Nucleus accumbens (tissue), 56 donors: ENCODE measurements at places on chromosomes 13 and 19.

- peak; percentile 57 for DNase-seq
These were observed at the start of gene PNMA8B for GRCh38 chr19:46495786-46496099. Gene PNMA8B (minus strand): TSS chr19:46495867. CDS start chr19:46495465, 402 bp downstream.

DNA sequence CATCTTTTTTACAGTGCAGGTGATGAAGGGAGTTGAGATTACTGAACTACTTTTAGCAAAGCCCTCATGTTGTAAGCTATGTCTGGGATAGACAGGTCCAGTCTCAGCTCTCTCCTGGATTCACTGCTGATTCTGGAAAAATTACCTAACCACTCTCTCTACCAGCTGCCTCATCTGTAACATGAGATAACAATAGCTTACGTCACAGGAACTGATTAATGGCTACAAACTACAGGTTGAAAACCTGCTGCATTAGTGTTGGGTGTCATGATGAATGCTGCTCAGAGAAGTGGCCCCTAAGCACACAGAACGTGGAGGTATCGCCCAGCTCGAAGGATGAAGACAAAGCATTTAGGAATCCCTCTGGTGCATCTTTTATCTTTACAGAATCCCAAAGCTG lies 277.8 kb downstream of the ABCC4 start:
- no peak for DNase-seq

DNA sequence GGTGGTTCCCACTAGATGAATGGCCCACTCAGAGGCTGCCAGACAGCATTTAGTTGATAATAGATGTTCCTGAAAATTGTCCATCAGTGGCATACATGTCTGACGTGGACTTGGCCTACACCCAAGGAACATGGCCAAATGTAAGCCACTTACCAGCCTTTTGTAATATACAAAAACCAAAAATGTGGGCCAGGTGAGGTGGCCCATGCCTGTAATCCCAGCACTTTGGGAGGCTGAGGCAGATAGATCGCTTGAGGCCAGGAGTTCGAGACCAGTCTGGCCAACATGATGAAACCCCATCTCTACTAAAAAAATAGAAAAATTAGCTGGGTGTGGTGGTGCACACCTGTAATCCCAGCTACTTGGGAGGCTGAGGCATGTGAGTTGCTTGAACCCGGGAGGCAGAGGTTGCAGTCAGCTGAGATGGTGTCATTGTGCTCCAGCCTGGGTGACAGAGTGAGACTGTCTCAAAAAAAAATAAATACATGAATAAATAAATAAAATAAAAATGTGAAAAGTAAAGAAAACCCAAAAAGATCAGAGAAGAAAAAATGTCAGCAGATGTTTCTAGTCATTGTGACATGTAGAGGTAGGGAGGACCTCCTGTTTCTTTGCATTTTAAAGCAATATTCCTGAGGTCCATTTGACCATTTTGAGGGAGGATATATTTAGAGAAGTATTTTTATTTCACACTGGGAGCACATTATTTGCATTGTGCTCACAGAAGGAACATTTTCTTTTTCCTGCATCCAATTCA lies 7.1 kb upstream of the WTIP start:
- DNase-seq = no peak

DNA sequence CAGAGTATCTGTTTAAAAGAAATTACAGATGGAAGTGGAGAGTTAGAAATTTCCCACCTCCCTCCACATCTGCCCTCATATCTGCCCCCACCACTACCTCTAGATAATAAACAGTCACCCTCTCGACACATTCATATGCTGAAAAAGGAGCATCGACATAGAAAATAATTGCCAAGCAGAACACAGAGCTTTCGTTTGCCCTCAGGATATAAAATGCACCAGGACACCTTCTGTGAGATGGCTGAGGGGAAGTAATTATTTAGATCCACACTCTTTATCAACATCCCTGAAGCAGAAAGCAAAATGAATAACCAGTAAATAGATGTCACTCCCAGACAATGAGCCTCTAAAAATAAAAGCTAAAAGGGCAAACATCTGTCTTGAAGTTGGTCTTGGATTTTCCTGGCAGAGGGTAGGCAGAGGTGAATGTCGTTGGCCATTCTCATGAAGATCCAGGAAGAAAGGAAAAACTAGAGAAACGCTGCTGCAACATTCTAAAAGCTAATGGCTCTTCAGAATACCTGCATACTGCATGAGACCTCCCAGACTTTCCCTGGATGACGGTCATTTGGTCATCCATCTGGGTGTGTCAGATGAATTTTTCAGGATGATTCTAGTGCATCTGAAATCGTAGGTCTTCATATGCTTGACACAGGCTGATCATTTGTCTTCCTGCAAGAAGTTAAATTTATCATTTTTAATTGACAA lies 527.5 kb downstream of the RFC3 start:
- DNase-seq = no peak

- DNase-seq = no peak
These were observed 18.7 kb upstream of the SPRYD7 start for GRCh38 chr13:49954674-49955455.

DNA sequence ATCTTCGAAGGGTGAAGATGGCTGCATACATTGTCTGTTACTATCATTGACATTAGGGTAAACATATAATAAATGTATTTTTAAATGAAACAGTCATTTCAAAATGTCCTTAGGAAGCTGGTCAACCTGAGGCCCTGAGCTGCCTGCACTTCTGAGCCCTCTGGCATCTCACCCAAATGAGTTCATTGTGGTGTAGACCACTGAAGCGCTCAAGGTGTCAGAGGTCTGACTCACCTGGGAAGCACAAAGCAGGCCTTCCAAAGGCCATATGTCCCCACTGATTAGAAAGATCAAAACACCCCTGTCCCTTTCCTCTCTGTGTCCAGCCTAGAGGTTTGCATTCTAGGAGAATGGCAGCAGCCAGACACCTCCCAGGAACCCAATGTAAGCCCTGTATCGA lies 59.6 kb downstream of the COL4A2 start:
- DNase-seq = no peak

GRCh38 chr13:60111691-60112090 lies 52.0 kb downstream of the DIAPH3 start:
- no peak for DNase-seq

DNA sequence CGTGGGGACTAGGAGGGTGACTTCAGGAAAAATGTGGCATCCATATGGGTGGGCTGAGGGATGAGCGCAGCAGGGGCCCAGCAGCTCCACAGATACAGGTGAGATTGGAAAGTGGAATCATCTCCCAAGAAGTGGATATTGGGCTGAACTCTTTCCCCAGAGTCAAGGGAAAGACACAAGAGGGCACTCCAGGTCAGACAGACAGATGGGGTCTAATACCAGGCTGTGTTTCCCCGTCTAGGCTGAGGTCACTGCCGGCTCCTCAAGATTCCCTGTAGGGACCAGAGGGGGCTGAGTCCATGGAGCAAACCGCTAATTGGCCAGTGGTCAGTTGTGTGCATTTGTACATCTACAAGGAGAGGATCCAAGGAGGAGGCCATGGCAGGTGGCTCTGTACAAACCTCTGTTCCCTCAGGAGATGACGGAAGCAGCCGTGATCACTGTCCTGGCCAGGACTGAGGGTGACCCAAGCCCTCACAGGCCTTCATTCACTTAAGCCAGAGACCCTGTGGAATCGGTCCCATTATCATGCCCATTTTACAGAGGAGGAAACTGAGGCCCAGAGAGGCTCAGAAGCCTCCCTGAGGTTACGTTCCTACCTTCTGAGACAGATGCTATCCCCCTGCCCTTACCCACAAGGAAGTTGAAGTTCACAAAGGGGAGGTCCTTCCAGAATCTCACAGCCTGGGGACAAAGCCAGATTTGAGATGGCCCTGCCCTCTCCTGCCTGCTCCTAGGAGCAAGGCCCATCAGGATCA lies 14.9 kb upstream of the IGLON5 start:
- no peak for DNase-seq

DNA sequence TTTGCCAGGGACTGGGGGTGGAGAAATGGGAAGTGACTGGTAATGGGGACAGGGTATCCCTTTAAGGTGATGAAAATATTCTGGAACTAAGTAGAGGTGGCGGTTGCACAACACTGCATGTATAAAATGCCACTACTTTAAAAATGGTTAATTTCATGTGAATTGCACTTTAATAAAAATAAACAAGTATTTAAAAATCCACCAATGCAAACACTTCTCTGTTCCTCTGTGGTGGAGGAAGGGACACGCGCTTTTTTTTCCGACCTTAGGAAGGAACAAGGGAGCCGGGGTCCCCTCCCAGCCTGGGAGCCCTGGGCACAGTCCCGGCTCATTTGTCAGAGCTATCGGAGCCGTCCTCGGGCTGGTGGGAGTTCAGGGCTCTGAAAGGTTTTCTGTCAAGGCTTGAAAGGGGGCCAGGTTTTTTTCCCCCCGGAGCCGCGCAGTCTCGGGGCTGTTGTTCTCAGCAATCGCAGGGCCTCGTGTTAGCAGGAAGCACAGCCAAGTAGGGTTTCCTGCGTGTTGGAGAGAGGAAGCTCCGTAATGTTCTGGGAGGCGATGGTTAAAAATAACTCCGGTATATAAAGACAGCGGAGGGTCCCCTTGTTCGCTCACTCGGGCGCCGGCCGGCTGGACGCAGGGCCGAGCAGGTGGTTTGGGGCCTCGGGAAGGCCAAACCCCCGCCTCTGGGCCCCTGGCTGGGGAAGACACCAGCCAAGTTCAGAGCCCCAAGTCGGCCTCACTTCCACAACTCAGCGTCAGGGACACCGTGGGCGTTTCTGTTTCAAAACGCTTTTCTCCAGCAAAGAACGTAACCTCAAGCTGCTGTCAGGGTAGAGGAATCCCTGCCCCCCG lies 41.2 kb upstream of the KLF2 start:
- DNase-seq = peak; percentile 43

DNA sequence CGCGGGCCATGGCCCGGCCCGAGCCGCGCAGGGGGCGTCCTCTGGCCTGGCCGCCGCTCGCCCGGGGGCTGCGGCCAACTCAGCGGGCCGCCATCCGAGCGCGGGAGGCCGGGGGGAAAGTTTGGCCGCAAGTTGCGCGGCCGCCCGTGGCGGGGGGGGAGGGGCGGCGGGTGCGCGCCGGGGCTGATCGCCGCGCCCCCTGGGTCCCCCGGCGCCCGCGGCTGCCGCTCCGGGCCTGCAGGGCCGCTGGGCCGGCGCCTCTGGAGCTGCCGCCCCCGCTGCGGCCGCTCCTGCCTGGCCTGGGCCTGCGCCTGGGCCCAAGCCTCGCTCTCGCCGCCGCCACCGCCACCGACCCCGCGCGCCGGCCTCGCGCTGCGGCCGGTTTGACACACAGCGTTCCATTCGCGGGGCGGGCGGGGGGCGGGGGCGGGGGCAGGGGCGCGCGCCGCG lies at the start of gene NR2F6:
Gene NR2F6, minus strand, starts transcription at position 385 of the 450 bp plus-strand sequence. CDS start 699 bp downstream, outside the sequence.
- DNase-seq = no peak

- DNase-seq = no peak
These were observed 20.6 kb upstream of the UQCRFS1 start for GRCh38 chr19:29233591-29233990.

DNA sequence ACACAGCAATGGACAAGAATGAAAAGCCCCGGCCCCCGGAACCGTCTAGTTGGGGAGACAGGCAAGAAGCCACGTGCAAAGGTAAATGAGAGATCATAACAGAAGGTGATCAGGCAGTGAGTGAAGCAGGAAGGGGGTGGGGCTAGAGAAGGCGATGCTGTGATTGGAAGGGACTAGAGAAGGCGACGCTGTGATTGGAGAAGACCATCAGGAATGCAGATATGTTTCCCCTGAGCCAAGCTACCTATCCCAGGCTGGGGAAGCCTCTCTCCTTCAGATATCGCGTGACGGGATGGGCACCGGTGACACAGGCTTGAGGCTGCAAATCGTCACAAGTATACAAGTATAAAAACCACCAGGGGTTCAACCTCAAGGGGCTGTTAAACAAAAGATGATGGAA lies 21.8 kb downstream of the DCAF15 start:
- DNase-seq = no peak

GRCh38 chr19:31448221-31448657 lies 99.0 kb upstream of the TSHZ3 start:
- no peak for DNase-seq

- no peak for DNase-seq
These were observed 16.5 kb upstream of the LATS2 start for GRCh38 chr13:21077788-21078353.

DNA sequence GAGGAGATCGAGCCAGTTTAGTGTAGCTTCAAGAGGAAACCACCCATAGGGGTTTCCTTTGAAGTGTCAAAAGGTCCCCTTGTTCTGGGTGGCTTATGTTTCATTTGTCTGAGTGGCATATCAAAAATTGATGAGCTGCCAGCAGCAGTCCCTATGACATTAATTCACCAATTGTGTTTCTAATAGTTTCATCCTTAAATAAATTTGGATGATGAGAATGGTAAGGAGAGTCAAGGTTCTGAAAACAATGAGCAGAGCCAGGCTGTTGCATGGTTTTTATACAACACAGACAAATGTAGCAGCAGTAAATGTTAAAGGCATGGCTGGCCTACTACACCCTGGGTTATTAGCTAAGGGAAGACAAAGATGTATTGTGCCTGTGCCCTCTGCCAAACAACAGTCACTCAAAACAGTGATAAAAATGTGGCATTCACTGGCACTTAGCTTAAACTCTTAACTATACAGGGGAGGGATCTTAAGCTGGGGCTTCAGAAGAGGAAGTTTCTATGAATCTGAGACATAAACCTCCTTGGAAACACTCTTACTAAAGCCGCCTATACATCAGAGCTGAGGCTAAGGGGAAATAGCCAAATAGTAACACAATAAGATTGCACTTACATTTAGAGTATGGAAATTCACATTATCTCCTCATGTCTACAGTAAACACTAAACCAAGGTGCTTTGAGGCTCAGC lies 200.5 kb downstream of the POU4F1 start:
- no peak for DNase-seq

DNA sequence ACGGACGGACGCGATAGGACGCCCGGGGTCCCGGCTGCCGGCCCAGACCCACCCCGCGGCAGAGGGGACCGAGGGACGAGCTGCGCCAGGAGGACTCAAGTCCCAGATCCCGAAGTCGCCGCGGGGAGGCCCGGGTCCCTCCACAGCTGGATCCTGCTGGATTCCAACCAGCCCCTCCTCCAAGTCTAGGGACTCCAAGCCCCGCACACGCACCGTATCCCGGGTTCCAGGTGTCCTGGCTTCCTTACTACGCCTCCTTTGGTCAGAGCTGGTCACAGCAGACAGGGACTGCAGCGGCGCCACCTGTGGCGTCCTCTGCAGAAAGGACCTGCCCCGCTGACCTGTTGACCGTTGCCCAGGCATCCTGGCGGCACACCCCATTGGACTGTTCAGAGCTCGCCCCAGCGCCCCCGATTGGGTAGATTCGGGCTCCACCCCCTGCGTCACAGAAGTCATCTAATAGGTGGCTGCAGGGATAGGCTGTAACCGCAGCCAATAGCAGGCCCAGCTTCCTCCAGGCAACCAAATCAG lies 29.0 kb upstream of the ZNF709 start:
- DNase-seq = peak; percentile 81

DNA sequence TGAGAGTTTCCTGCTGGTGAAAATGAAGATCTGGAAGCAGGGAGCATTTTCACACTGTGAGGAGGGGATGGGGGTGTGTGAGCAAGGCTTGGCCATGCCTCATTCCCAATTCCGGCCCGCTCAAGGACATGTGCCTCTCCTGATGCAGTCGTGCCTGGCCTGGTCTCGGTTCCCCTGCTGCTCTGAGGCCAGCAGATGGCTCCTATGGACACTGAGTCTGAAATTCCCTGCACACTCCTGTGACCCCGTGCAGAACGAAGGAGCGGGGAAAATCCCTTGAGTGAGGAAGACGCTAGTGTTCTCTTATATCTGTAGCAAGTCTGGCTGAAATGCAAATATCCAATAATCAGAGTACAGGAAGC lies 363 bp upstream of the ZNF763 start:
- peak; percentile 59 for DNase-seq

- no peak for DNase-seq
These were observed 4.9 kb downstream of the REX1BD start for GRCh38 chr19:18593367-18594095.
